ENCODE measurements at places on chromosomes 5 and 9.

GRCh38 chr5:134577022-134577795, 51.7 kb downstream of the JADE2 start:
- no peak for DNase-seq
- peaks cover 68% of the 10 kb centered on the region for H3K36me3 ChIP-seq
- no peak overlapping the region for H3K27ac ChIP-seq
- no peaks in the 10 kb centered on the region for H3K4me1 ChIP-seq
- no peaks in the 10 kb centered on the region for H3K27me3 ChIP-seq

GRCh38 chr9:69919461-69920061, 98.9 kb downstream of the CFAP95 start:
- H3K27me3 ChIP-seq = no peaks in the 10 kb centered on the region
- DNase-seq = peak; percentile 29
- H3K4me1 ChIP-seq = no peaks in the 10 kb centered on the region
- H3K36me3 ChIP-seq = no peaks in the 10 kb centered on the region
- H3K27ac ChIP-seq = no peak overlapping the region
- H3K4me3 ChIP-seq = no peak overlapping the region

DNA sequence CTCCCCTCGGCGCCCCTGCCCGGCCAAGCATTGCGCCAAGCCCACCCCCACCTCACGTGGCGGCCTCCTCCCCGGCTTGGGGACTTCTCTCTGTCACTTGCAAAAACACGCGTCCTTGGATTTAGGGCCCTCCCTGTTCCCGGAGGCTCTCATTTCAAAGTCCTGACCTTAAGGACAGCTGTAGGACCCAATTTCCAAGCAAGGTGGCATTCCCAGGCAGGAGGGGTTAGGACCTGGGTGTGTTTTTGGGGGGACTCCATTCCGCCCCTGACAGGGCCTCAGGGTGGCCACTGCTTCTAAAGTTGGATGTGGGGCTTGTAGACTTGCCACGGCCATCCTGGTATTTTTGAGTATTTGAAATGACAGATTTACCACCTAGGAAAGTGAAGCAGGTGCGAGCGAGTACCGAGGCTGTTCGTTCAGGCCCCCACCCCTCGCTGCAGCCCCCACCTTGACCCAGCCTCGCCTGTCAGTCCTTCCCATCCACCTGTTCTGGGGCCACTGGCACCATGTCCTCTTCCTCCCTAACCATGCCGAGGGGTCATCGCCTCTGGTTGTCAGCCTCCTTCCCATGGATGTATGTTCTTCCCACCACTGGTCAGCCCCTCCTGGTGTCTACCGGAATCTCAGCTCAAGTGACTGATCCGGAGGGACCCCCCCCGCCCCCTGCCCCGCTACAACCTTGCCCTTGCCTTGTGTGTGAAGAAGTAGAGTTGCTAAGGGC, 52.4 kb downstream of the MRPL36 start:
- no peaks in the 10 kb centered on the region for H3K36me3 ChIP-seq
- H3K4me3 ChIP-seq = no peak overlapping the region
- H3K27ac ChIP-seq = no peak overlapping the region
- no peaks in the 10 kb centered on the region for H3K4me1 ChIP-seq
- no peaks in the 10 kb centered on the region for H3K27me3 ChIP-seq
- DNase-seq = no peak

- no peaks in the 10 kb centered on the region for H3K4me1 ChIP-seq
- no peaks in the 10 kb centered on the region for H3K27me3 ChIP-seq
- H3K4me3 ChIP-seq = no peak overlapping the region
- H3K27ac ChIP-seq = no peak overlapping the region
Measured at GRCh38 chr5:173454736-173455598, 126.8 kb upstream of the STC2 start.

- H3K4me1 ChIP-seq = no peaks in the 10 kb centered on the region
- no peaks in the 10 kb centered on the region for H3K36me3 ChIP-seq
- no peaks in the 10 kb centered on the region for H3K27me3 ChIP-seq
- DNase-seq = no peak
- H3K27ac ChIP-seq = no peak overlapping the region
Measured at GRCh38 chr5:130715541-130715940, 449.5 kb downstream of the HINT1 start.

DNA sequence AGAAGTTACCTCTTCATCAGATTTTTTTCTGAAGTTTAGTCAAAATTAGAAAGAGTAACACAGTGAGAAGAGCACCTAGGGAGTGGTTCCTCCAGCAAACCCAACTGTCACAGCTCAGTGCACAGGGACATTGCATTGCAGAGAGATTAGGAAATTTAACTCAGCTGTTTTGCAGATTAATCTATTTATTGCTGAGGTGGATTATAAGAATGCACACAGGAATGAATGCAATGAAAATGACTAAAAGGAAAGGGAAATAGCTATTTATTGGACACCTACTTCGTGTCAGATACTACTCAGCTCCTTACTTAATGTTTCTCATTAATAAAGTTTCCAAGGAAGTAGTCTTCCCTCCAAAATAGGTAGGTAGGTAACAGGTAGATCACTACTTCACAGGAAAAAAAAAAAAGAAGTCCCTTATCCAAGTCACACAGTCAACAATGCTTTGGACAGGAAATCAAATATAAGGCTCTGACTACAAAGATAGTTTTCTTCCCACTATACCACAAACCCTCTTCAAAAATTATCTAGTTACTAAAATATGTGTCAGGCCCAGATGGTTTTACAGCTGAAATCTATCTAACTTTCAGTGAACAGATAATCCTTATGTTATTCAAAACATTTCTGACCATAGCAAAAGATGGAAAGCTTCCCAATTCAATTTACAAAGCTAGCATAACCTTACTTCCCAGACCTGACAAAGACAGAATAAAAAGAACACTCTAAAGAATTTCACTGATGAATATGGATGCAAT, 442.2 kb upstream of the MPDZ start:
- DNase-seq = no peak
- H3K27ac ChIP-seq = no peak overlapping the region
- H3K36me3 ChIP-seq = no peaks in the 10 kb centered on the region
- H3K4me1 ChIP-seq = no peaks in the 10 kb centered on the region
- no peak overlapping the region for H3K4me3 ChIP-seq

DNA sequence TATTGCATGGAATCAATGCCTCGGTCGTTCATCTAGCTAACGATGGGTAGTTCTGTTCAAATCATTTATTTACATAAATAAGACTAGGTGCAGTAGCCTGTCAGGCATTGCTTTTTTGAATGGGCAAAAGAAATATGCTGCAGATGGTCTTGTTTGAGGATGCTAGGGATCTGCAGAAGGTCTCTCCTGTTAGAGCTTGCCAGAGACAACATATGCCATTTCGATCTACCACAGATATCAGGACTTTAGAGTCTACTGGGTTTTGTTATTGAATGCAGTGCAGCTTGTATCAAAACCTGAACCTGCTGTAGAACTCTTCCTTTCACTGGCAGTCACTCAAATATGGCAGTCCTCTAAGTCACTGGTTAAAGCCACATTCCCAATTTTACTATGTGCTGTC, 381.1 kb upstream of the CDH10 start:
- H3K4me1 ChIP-seq = no peaks in the 10 kb centered on the region
- DNase-seq = no peak
- H3K4me3 ChIP-seq = no peak overlapping the region
- no peaks in the 10 kb centered on the region for H3K27me3 ChIP-seq
- H3K36me3 ChIP-seq = no peaks in the 10 kb centered on the region

- H3K4me1 ChIP-seq = peaks cover 65% of the 10 kb centered on the region
- H3K27ac ChIP-seq = peak overlapping the region; percentile 69
- peak overlapping the region; percentile 47 for H3K4me3 ChIP-seq
- peak; percentile 47 for DNase-seq
- H3K27me3 ChIP-seq = no peaks in the 10 kb centered on the region
Measured at GRCh38 chr9:113580041-113580953, 116.8 kb downstream of the RGS3 start.

DNA sequence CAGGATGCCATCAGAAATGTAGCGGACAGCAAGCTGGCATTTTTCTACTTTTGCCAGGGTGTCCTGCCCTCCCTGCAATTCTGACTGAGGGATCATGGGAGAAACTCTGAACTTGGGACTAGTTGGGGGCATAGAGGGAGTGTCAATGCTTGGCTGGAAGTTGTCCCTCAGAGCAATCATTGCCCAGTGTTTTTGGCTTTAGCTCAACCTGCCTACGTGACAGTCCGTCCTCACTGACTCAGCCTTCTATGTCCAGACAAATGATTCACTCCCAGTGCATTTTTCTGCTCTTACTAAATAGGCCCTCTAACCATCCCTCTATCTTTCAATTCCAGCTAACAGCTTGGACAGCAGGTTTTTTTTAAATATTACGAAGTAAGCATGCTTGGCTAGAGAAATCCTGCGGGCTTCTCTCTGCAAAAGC, 627.4 kb downstream of the TLR4 start:
- DNase-seq = no peak
- H3K27ac ChIP-seq = no peak overlapping the region
- H3K27me3 ChIP-seq = no peaks in the 10 kb centered on the region
- no peaks in the 10 kb centered on the region for H3K4me1 ChIP-seq
- no peaks in the 10 kb centered on the region for H3K36me3 ChIP-seq

GRCh38 chr5:96973532-96974401, 37.9 kb downstream of the LNPEP start:
- no peak overlapping the region for H3K4me3 ChIP-seq
- peak; percentile 38 for DNase-seq
- no peak overlapping the region for H3K27ac ChIP-seq
- no peaks in the 10 kb centered on the region for H3K27me3 ChIP-seq
- peaks cover 77% of the 10 kb centered on the region for H3K4me1 ChIP-seq
- no peaks in the 10 kb centered on the region for H3K36me3 ChIP-seq

DNA sequence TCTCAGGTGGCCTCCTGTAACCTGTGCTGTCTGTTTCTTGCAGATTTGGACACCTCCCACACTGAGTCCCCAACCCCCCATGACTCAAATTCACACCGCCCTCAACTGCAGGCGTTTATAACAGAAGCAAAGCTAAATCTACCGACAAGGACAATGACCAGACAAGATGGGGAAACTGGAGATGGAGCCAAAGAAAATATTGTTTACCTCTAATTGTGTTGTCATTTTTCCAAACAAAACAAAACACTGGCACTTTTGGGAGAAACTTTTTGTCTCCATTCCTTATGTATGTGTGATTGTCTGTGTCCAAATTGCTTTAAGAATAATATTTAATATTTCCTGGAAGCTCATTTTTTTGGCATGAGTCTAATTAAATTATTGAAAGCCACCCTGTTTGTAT, 314.8 kb downstream of the ARHGEF28 start:
- no peaks in the 10 kb centered on the region for H3K36me3 ChIP-seq
- H3K27me3 ChIP-seq = no peaks in the 10 kb centered on the region
- H3K27ac ChIP-seq = no peak overlapping the region
- no peaks in the 10 kb centered on the region for H3K4me1 ChIP-seq

GRCh38 chr5:3694819-3695218, 99.2 kb downstream of the IRX1 start:
- H3K4me1 ChIP-seq = no peaks in the 10 kb centered on the region
- no peaks in the 10 kb centered on the region for H3K36me3 ChIP-seq
- H3K27ac ChIP-seq = no peak overlapping the region
- no peaks in the 10 kb centered on the region for H3K27me3 ChIP-seq

DNA sequence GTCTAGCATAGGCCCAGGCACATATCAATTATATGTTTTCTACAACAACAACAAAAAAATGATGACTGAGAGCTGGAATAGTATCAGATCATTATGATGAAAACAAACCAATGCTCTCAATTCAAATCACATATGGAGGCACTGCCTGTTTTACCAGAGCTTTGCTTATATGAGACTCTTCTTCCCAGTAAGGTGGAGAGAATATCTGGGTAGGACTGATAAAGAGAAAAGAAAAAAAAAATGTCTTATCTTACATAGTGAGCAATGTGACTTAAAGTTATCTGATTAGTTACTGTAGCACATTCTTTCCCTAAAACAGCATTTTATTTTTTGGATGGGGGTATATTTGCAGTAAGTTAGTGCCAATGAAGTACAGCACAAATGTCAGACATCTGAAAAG, 154.8 kb downstream of the RAB3C start:
- H3K36me3 ChIP-seq = no peaks in the 10 kb centered on the region
- H3K27me3 ChIP-seq = no peaks in the 10 kb centered on the region
- H3K4me1 ChIP-seq = no peaks in the 10 kb centered on the region
- DNase-seq = no peak
- no peak overlapping the region for H3K27ac ChIP-seq

- no peak overlapping the region for H3K27ac ChIP-seq
- DNase-seq = no peak
Measured at GRCh38 chr5:138610918-138611677, 35.9 kb upstream of the HSPA9 start.

- H3K4me3 ChIP-seq = no peak overlapping the region
- no peaks in the 10 kb centered on the region for H3K27me3 ChIP-seq
- H3K4me1 ChIP-seq = no peaks in the 10 kb centered on the region
- no peak for DNase-seq
- no peak overlapping the region for H3K27ac ChIP-seq
Measured at GRCh38 chr5:134029156-134029555, 24.4 kb upstream of the VDAC1 start.

DNA sequence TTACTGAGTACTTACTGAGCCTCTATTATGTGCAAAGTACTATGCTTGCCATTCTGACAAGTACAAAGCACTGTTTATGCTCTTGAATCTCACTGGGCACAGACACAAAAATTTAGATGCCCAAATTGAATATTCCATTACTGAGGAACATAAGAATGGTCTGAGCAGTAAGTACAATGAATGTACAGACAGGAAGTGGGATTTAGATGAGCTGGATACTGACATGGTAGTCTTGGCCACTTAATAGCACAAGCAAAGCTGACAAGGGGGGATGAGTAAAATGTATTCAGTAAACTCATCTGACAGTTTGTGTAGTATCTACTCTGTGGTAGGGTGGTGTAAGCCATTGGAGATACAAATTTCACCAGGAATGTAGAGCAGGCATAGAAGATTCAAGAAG, 132.4 kb downstream of the EFNA5 start:
- no peak overlapping the region for H3K4me3 ChIP-seq
- no peaks in the 10 kb centered on the region for H3K36me3 ChIP-seq
- peaks cover 4% of the 10 kb centered on the region for H3K4me1 ChIP-seq

DNA sequence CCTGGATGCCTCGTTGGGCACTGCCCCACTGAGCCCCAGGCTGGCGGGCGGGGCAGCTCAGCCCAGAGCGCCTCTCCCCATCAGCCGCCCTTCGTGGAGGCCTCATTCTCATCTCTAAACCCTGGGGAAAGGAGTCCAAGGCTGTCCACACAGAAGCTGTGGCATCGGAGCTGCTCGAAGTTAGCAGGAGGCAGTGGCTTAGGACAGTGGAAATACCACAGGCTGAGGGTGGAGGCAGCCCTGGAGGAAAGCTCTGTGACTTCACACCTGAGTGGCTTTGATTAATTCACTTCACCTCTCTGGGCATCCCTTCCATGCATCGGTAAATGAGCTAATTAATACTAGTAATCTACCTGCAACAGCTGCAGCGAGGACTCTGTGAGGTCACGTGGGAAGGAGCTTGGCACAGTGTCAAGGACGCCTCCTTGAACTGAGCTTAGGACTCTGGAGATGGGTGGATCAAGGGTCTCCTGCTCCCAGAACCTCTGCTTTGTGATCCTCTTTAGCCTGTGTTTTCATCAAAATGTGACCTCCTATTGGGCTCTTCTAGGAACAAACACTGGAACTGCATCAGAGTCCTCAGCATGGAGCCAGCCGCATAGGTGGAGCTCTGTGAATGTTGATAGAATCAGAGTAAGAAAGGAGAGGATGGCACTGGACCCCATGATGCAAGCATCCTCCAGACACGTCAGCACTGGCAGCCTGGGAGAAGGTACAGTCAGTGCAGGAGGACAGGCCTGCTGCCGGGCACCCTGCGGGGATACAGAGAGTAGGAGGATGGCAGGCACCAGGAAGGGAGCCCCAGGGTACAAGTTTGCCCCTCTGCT, 842 bp upstream of the ANGPTL2 start:
- no peak overlapping the region for H3K27ac ChIP-seq
- H3K4me3 ChIP-seq = no peak overlapping the region
- peaks cover 6% of the 10 kb centered on the region for H3K4me1 ChIP-seq

- H3K27ac ChIP-seq = no peak overlapping the region
- no peaks in the 10 kb centered on the region for H3K27me3 ChIP-seq
- no peak overlapping the region for H3K4me3 ChIP-seq
- H3K36me3 ChIP-seq = no peaks in the 10 kb centered on the region
- no peaks in the 10 kb centered on the region for H3K4me1 ChIP-seq
- DNase-seq = no peak
Measured at GRCh38 chr5:179194941-179195381, 134.8 kb downstream of the ZNF354C start.
